Mammary epithelial cell (primary cell): ENCODE measurements at places on chromosomes 11 and 22. TPM values are rescaled to one million over a fixed set of nuclear protein-coding genes. Genes with fewer than 3 reads are reported as not detected.

The PC gene
- 52.0 TPM for total RNA-seq

The ZNF280B gene
- not detected in 2 replicates for total RNA-seq

The DRD4 gene
- total RNA-seq, result not detected

The DUSP8 gene
- 1.4 and 5.4 TPM in 2 replicates for total RNA-seq

The TUBA8 gene
- total RNA-seq, result 0.19 and 0.40 TPM in 2 replicates

The CECR2 gene
- total RNA-seq, result not detected in 2 replicates

The CXCR5 gene
- not detected in 2 replicates for total RNA-seq

The F2 gene
- not detected in 2 replicates for total RNA-seq

The IGSF9B gene
- total RNA-seq, result 0.33 TPM
